Activated naive CD4-positive, alpha-beta T cell treated with anti-CD3 and anti-CD28 coated beads for 36 hours (primary cell): ENCODE measurements at places on chromosomes 3 and 15.
A peak's percentile ranks its signal among the peaks of the same experiment; 100 is the strongest.

DNA sequence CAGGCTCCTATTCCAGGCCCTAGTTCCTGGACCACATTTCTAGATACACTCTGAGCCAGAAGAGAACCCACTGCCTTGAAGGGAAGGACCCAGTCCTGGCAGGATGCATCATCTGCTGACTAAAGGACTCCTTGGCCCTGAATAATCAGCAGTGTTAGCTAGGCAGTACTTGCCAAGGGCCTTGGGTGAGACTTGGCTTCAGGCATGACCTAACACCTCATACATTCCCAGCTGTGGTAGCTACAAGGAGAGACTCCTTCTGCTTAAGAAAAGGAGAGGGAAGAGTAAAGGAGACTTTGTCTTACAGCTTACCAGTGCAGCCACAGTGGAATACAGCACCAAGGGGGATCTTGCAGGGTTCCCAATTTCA is 26.4 kb downstream of the PEAK1 start:
- no peak for DNase-seq

GRCh38 chr3:11721479-11721878 is 77.8 kb upstream of the VGLL4 start:
- no peak for DNase-seq

GRCh38 chr3:76566211-76566534 is 473.7 kb upstream of the ROBO2 start:
- DNase-seq, result no peak

GRCh38 chr3:128322030-128323022 is 144.4 kb downstream of the DNAJB8 start:
- peak; percentile 84 for DNase-seq
